PC-9 (cell line): ENCODE measurements at places on chromosomes 2 and 18. TPM values are rescaled to one million over a fixed set of nuclear protein-coding genes. Genes with fewer than 3 reads are reported as not detected.

- DNase-seq = no peak
Observed at GRCh38 chr18:79799619-79800370, 2.1 kb downstream of the KCNG2 start.

- no peak for DNase-seq
Observed at GRCh38 chr2:240811346-240812300, 8.4 kb downstream of the KIF1A start.

GRCh38 chr2:23505218-23505983 lies 120.4 kb downstream of the KLHL29 start:
- DNase-seq = no peak

GRCh38 chr2:105498281-105498846 lies 99.5 kb upstream of the FHL2 start:
- DNase-seq = no peak

DNA sequence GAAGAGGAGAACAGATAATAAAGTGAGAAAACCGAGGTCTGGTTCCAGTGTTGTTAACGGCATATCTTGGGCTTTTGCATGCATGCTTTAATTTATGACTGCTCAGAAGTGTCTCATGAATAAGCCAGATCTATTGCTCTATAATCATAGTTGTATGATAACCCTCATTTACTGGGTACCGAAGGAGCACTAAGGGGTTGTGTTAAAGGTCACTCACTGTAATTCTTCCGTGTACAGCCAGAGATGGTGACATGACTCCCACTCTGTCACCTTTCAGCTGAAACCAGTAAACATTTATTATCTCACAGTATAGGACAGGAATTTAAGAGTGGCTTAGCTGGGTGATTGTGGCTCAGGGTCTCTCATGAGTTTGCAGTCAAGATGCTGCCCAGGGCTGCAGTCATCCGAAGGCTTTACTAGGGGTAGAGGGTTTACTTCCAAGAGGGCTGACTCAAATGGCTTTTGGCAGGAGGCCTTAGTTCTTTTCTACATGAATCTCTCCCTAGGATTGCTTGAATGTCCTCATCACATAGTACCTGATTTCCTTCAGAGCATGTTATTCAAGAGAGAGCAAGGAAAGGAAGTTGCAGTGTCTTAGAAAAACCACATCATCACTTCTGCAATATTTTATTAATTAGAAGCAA lies 107.0 kb downstream of the NAB1 start:
- DNase-seq = no peak

DNA sequence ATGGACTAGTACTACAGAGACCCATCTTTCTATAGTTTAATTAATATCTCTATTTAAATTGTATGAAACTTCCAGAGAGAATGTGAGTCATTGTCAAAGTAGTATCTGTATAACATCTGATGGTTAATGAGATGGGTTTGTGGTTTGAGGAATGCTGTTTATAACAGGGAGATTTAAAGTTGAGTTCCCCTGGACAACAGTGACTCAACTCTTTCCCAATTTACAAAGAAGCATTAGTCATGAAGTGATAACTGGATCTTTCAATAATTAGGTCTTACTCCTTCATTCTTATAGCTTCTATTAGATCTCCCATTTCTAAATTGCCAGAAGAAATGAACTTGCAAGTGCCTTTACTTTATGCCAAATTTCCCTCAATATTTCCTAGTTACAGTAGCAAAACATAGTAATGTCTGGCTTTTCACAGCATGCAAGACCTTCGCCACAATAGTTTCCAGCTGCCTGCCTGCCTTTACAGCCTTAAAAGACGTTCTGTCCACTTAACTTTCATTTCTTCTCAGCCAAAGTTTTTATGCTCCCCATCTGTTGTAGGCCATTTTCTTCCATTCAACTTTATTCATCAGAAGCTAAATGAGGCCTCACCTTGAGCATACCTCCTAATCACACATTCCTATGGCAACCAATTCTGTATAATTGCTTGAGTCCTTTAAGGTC lies 47.7 kb upstream of the WDR75 start:
- no peak for DNase-seq

GRCh38 chr2:44522846-44523245 lies 161.1 kb downstream of the CAMKMT start:
- no peak for DNase-seq

- DNase-seq = no peak
Observed at GRCh38 chr2:26883956-26884355, 36.0 kb downstream of the DPYSL5 start.

- no peak for DNase-seq
Observed at GRCh38 chr2:143157418-143157817, 28.2 kb downstream of the ARHGAP15 start.

GRCh38 chr18:27274901-27275300 lies 89.8 kb upstream of the CHST9 start:
- no peak for DNase-seq

DNA sequence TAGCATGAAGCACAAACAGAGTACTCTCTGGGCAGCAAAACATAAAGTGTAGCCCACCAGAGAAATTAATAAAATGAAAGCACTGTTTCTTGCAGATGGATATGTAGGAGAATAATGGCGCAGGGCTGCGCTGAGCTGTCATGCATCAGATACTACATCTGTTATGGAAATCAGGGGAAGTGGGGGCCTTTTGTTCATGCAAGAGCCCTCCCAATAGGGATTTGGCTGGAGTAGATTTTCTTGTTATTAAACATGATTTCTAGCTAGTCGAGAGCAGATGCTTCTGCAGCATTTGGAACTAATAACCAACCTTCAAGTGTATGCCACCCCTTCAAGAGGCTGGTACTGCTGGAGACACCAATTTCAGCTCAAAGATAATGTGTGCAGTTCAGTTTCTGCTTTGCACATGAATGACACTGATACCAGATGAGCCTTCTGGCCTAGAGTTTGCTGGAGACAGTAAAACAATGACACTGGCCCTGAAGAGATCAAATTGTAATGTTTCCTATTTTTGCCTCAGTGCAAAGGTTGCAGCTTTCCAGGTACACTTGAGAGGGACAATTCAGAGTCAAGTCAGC lies 58.0 kb downstream of the RND3 start:
- DNase-seq = no peak

The GKN2 gene
- total RNA-seq = not detected in 2 replicates

The FOXD4L1 gene
- total RNA-seq = 0.28 and 0.43 TPM in 2 replicates

The NDC80 gene
- 71.7 and 89.2 TPM in 2 replicates for total RNA-seq

The SLC35G4 gene
- not detected in 2 replicates for total RNA-seq

The FKBP1B gene
- 4.5 and 4.6 TPM in 2 replicates for total RNA-seq

The SPP2 gene
- total RNA-seq = not detected in 2 replicates
